HS-5 (cell line): ENCODE measurements at places on chromosomes 2 and 18.

- no peak for DNase-seq
Measured at GRCh38 chr2:219028996-219029828, 12.1 kb downstream of the CFAP65 start.

- DNase-seq, result peak; percentile 84
Measured at GRCh38 chr2:17104454-17104853, 413.8 kb downstream of the RAD51AP2 start.

DNA sequence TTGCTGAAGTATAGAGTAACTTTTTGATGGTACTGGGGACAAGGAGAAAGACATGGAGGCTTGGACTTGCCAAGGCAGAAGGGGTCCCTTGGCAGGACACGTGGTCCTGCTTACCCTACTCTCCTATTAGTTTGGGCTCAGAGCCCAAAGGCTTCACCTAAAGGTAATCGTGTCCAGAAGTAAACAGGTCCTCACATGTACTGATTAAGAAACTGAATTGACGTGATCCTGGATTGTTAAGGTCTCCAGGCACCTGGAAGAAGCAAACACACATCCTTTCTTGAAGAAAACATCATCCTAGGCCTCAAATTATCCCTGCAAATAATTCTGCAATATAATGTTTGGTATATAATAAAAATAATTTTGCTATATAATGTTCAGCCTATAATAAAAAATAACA, 50.0 kb downstream of the DTNB start:
- DNase-seq, result no peak

DNA sequence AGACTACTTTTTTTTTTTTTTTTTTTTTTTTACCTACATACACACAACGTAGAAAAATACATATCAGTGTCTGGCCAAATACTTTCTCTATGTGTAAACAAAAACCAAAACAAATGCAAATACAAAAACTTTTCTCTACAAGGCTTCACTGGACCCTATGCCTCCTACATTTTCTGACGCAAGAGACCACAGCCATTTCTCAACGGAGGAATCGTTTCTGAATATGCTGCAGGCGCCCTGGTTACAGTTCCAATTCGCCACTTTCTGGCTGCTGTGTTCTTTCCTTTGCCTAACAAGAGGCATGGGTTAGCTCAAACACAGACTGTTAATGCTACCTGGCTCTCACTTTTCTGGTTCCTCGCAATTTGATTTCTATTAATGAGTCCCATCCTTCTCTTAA, 96.4 kb downstream of the EPB41L3 start:
- no peak for DNase-seq

DNA sequence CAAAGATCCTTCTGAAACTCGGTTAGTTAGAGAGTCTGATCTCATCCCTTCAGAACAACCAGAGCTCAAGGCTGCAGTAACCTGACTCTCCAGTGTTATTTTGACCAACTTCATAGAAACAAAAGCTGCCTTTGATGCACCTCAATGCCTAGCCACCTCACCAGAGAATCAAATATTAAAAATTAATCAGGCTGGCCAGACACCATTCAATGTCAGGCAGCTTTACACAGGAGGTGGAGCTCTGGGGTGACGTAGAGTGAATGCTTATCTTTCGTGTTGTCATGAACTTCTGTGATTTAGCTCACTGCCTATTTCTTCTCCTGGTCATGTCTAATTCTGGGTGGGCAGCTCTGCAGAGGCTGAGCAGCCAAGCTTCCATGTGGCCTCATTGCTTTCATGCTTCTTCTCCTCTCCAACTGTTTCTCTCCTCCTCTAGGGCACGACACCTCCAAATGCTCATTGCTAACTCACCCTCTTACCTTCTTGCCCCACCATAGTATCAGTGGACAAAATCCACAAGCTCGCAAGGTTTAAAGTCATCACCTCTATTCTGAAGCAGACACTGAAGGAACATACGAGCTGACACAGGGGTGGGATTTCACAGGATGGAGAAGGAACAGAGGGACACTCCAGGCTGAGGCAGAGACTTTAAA, 39.4 kb downstream of the AAK1 start:
- no peak for DNase-seq

DNA sequence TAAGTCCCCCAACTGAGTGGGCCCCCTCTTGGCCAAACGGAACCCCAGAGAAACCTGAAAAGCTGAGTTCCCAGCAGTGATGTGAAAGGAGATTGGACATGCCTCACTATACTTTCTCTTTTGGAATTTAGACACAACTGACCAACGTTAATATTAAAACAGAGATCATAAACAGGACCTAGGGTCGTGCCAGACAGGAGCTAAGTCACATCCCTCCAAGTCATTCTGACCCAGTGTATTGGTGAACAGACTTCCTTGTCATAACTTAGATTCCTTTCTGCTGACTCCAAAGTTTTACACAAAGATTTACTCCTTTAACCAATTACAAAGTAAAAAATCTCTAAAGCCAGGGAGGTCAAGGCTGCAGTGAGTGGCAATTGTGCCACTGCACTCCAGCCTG, 46.9 kb downstream of the UXS1 start:
- DNase-seq, result peak; percentile 54

GRCh38 chr2:215290980-215291599, 20.8 kb upstream of the ATIC start:
- DNase-seq, result no peak

GRCh38 chr2:2368476-2368875, 37.4 kb upstream of the MYT1L start:
- DNase-seq, result no peak

DNA sequence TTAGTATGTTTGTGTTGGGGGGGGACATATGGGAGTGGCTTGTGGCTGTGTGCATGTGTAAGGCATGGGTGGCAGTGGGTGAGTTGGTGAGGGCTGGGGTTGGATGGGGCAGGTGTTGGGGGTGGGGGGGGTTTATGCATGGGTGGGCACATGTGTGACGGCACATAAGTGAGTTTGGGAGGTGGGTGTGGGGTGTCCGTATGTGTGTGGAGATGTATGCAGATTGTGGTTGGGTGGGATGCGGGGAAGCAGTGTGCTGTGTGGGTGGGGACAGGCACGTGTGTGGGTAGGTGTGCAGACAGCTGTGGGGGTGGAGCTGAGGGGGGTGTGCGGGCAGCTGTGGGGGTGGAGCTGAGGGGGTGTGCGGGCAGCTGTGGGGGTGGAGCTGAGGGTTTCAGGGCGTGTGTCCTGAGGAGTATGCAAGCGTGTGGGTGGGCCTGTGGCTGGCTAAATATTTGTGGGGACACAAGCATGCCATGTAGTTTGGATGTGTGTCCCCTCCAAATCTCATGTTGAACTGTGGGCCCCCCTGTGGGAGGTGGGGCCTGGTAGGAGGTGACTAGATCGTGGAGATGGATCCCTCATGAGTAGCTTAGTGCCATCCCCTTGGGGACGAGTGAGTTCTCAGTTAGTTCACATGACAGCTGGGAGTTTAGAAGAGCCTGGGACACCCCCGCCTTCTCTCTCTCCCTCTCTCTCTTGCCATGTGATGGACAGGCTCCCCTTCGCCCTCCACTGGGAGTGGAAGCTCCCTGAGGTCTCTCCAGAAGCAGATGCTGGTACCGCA, 59.4 kb downstream of the ANKMY1 start:
- no peak for DNase-seq

GRCh38 chr2:218569661-218570500, 1.2 kb downstream of the CNOT9 start:
- DNase-seq, result peak; percentile 28

DNA sequence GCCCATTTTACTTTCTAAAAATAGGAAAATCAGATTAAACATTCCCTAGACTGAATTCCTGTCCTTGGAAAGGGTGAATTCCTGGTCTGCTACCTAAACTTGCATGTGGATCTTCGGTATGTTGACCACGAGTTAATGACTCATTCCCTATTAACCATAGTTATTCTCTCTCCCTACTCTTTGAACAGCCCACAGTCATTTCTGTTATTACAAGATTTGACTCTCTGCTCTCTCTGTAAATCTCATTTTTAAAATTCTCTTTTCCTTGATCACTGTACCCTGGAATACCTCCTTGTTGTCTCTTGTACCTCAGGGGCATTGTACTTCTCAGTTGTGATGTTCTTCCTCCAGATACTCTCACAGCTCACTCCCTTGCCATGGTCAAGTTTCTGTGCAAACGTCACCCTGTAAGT, 92.0 kb upstream of the GULP1 start:
- peak; percentile 80 for DNase-seq

DNA sequence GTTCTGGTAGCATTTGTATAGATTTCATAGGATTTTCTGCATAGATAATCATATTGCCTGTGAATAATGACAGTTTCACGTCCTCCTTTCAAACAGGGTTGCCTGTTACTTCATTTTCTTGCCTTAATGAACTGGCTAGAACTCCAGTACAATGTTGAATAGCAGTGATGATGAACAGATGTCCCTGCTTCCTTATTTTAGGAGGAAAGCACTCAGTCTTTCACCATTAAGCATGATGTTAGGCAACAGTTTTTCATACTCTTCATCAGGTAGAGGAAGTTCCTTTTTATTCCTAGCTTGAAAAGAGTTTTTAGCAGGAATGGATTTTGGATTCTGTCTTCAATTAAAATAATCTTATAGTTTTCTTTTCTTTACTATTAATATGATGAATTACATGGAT, 39.7 kb downstream of the C2orf76 start:
- DNase-seq, result no peak

- peak; percentile 90 for DNase-seq
Measured at GRCh38 chr2:29606104-29607037, 315.0 kb downstream of the ALK start.

GRCh38 chr2:213015387-213016165, 135.8 kb downstream of the IKZF2 start:
- DNase-seq, result no peak

DNA sequence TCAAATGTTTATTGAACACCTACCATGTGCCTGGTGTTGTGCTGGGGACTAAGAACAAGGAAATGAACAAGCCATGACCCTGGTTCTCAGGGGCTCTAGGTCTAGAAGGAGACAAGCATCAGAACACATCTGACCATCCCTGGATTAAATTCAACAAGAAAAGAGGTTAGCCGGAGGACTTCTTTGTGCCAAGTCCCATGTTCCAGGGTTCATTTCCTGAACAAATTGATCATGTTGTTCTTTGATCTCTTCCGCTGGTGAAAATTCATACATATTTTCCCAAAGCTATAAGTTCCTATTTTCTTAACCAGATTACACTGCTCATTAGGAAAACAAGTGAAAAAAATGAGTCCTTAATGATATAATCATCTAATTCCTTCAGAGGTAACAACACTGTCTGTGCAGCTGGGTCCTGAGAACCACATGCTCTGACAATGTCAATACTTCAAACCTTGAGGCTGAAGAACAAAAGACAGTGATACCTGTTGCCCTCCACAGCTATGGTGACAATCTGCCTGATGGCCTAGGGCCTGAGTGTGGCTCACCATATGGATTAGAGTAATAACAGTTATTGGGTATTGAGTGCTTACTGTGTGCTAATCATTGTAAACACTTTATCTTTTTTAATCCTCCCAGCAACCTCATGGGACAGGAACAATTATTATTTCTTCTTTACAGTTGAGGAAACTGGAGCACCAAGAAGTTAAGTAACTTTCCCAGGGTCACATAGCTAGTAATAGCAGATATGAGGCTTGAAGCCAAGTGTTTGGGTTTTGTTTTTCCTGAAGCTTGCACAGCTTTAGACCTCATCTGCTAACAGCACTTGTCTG, 24.6 kb upstream of the INO80C start:
- no peak for DNase-seq

GRCh38 chr2:196809260-196809659, at the start of gene C2orf66:
Gene C2orf66 (minus strand): TSS chr2:196809355. CDS start chr2:196809336, 19 bp downstream.
- DNase-seq, result no peak

GRCh38 chr2:25257931-25258846, 83.5 kb downstream of the DNMT3A start:
- no peak for DNase-seq
